KBM-7 (cell line): ENCODE measurements at places on chromosomes 7 and 10.
A peak's percentile ranks its signal among the peaks of the same experiment; 100 is the strongest.

DNA sequence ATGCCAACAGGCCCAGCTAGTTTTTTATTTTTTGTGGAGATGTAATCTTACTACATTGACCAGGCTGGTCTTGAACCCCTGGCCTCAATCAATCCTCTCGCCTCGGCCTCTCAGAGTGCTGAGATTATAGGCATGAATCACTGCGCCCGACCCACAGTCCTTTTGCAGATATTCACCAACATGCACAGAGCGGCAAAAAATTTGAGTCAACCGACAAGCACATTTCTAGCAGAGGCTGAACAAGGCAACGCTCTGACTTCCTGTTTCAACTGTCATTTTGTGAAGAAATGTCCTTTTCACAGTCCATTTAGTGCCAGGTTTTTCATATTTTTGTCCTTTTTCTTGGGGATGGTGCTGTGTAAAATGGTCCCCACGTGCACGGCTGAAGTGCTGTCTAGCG, 71.1 kb upstream of the KAT6B start:
- DNase-seq: peak; percentile 64

- DNase-seq: peak; percentile 62
Observed at GRCh38 chr10:86354761-86355540, 11.6 kb downstream of the GRID1 start.

- no peak for DNase-seq
Observed at GRCh38 chr7:48171202-48171601, at the start of gene ABCA13. Gene ABCA13 (plus strand): TSS chr7:48171458. CDS start chr7:48171484, 26 bp downstream.

GRCh38 chr7:21317966-21318915, 109.6 kb upstream of the SP4 start:
- DNase-seq: no peak

- no peak for DNase-seq
Observed at GRCh38 chr7:135334830-135335543, 101.3 kb downstream of the STRA8 start.

DNA sequence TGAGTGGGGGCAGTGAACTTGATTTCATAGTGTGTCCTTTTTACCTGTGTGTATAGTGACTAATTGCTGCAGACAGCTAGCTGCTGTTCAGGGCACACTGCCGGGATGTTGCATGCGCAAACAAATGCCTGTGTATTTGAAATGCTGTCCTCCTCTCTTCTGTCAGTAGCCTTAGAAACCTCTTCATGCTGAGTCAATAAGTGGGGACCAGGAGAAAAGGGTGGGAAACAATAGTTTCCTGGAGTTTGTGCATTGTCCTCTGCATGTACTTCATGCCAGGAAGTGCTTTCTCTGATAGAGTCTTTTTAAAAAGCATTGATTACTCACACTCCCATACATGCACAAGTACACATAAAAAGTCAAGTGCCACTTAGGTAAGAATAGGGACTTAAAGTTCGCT, 1183.7 kb upstream of the CELF2 start:
- no peak for DNase-seq

GRCh38 chr10:11279314-11279713, 261.6 kb downstream of the CELF2 start:
- no peak for DNase-seq

- DNase-seq: peak; percentile 91
Observed at GRCh38 chr10:110137142-110137545, 70.3 kb upstream of the MXI1 start.

GRCh38 chr10:105413997-105414396, 772.9 kb downstream of the SORCS3 start:
- DNase-seq: no peak

GRCh38 chr7:13987395-13987794, 2.1 kb downstream of the ETV1 start:
- DNase-seq: no peak

- no peak for DNase-seq
Observed at GRCh38 chr10:88661018-88661417, 3.2 kb upstream of the LIPF start.

- DNase-seq: no peak
Observed at GRCh38 chr10:63246356-63246755, 113.2 kb downstream of the NRBF2 start.
